NCI-H460 (cell line): ENCODE measurements at places on chromosomes 5 and 9.
A peak's percentile ranks its signal among the peaks of the same experiment; 100 is the strongest.

GRCh38 chr9:30774326-30774725, 1610.1 kb upstream of the ACO1 start:
- no peak for DNase-seq

DNA sequence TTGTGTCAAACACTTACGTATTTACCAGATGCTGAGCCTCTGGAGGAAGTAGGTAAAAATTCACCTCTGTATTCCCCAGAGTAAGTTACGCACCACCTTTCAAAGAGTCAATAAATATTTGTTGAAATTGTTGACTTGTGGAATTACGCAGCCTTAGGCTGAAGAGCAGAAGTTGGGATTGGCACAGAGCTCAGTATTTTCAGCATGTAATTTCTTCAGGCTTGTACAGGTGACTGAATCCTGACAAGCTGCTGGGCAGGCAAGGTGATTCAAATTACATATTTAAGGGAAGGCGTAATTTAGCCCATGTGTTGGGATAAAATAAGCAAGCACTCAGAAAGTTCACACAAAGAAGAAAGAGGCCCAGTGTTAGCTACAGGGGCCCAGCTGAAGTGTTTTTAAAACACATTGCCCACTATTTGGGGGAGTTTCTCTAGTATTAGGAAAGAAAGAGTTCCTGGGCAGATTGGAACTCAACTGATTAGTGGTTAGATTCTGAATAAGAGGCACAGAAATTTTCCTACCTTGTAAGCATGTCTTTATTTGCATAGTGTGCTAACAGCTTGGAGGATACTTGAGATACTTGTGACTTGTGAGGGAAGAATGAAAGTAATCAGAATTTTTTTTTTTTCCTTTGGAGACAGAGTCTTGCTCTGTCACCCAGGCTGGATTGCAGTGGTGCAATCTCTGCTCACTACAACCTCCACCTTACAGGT, 165.3 kb upstream of the FBXL7 start:
- DNase-seq: no peak

- no peak for DNase-seq
These were observed 40.7 kb upstream of the RAD23B start for GRCh38 chr9:107242073-107243030.

- no peak for DNase-seq
These were observed 404.4 kb downstream of the ICE1 start for GRCh38 chr5:5826911-5827310.

GRCh38 chr9:121219530-121219929, 17.9 kb upstream of the RAB14 start:
- no peak for DNase-seq

DNA sequence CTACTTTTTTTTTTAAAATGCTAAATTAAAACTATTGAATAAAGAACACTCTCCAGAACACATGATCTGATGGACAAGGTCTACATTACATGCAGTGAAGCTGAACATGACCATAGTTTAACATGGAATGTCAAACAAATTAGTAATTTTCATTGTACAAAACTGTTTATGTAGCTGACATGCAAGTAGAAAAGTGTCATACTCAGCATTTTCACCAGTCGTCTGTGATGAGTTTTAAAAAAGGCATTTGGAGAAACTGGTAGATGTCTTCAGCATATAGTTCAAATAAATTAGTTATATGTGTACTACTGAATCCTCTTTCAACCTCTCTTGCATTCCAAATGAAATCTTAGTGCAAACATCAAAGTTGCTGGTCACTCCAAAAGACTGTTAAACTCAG, 301.9 kb downstream of the FER start:
- DNase-seq: no peak

DNA sequence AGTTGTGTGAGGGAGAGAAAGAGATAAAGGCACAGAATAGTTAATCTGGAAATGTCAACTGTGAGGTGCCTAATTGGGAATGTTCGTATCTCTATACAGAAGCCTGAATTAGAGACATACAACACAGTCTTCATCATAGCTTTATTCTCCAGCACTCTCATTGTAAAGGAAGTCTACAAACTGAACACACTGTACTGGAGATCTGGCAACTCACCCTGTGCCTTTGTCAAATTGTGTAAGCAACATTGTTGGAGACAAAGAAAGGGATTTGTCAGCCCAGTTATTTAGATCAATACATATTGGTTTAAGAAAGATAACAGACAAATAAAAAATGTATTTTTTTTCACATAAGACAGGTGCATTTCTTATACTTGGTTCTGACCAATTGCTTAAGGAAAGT, 832.9 kb upstream of the DMAC1 start:
- no peak for DNase-seq

GRCh38 chr5:40410964-40411635, 268.6 kb upstream of the PTGER4 start:
- peak; percentile 43 for DNase-seq

GRCh38 chr5:83991566-83992224, 271.0 kb upstream of the HAPLN1 start:
- no peak for DNase-seq

GRCh38 chr5:53041071-53041692, 52.0 kb downstream of the ITGA2 start:
- no peak for DNase-seq

GRCh38 chr5:2013301-2014057, 130.8 kb upstream of the IRX4 start:
- DNase-seq: no peak

- DNase-seq: no peak
These were observed 39.3 kb upstream of the SLC27A6 start for GRCh38 chr5:128925973-128926372.

DNA sequence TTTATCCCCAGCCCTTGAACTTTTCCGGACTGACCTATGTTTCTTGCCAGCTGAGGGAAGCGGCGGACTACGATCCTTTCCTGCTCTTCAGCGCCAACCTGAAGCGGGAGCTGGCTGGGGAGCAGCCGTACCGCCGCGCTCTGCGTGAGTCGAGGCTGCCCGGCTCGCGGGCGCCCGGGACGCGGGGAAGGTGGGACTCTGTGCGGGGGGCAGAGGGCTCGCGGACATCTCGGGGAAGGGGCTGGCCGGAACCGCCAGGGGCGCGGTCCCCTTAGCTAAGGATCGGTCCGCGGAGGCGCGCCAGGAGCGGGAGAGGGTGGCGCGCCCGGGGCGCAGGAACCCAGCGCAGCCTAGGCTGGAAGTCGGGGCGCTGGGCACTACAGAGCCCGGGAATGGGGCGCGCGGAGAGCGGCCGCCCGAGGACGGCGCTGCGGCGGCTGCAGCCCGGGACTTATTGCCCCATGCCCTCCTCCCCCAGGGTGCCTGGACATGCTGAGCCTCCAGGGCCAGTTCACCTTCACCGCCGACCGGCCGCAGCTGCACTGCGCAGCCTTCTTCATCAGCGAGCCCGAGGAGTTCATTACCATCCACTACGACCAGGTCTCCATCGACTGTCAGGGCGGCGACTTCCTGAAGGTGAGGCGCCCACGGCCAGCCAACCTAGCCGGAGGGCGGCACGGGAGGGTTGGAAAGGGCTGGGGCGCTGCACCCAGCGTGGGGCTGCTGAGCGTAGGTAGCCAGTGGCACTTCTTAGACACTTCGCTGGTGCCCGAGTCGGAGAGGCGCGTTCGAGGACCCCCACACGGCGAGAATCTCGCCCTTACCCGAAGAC, 922 bp downstream of the CRHBP start:
- no peak for DNase-seq

- DNase-seq: no peak
These were observed 43.2 kb upstream of the GLRA1 start for GRCh38 chr5:151967865-151968264.

DNA sequence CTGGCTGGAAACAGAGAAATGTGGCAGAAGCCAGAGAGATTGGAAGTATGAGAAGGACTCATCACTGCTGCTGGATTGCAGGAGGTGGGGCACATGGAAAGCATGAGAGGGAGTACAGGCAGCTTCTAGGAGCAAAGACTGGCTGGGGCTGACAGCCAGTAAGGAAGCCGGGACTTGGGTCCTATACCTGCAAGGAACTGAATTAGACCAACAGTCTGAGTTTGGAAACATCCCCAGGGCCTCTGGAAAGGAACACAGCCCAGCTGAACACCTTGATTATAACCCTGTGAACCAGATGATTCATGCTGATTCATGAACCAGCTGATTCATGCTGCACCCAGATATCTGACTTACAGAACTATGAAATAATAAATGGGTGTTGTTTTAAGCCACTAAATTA, 93.4 kb downstream of the OSTF1 start:
- DNase-seq: peak; percentile 7

DNA sequence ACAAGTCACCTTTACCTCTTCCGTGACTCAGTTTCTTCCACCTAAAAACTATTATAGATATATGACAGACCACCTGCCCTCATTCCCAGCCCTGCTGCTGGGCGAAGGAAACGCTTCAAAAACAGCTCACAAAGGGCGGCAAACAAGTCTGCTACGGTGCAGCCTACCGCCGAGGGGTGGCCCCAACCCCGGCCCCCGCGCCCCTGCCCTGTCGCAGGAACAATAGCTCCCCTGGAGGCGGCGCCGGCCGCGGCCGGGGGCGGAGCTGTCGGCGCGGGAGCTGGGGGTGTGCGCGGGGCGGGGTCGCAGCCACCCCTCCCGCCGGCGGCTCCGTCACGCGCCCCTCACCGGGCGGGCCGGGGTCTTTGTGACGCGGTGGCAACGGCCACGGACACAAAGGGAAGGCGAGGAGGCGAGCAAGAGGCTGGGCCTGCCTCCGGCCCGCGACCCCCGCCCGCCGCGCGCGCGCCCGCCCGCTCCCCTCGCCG, at the start of gene TMEFF1:
Gene TMEFF1 (plus strand): TSS at position 362 of the 488 bp plus-strand sequence. CDS start 396 bp downstream, outside the sequence.
- DNase-seq: no peak

- DNase-seq: no peak
These were observed 17.1 kb upstream of the HSD17B3 start for GRCh38 chr9:96318921-96319565.

- no peak for DNase-seq
These were observed 415.6 kb downstream of the GADD45G start for GRCh38 chr9:90020276-90020871.

DNA sequence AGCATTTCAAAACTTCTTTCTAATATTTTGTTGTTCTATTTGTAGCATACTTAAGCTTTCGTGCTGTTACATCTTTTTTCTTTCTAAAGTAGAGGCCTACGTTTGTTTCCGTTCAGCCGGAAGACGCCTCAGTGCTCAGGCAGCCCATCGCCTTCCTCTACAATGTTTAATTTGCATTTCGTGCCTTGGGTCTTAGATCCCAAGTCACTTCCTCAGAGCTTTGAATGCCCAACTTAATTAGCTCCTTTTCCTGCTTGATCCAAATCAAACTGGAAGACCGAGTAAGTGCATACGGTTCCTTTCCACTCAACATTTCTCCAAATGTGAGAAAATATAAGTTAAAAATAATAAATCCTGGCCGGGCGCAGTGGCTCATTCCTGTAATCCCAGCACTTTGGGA, 43.2 kb downstream of the MRPL36 start:
- no peak for DNase-seq

DNA sequence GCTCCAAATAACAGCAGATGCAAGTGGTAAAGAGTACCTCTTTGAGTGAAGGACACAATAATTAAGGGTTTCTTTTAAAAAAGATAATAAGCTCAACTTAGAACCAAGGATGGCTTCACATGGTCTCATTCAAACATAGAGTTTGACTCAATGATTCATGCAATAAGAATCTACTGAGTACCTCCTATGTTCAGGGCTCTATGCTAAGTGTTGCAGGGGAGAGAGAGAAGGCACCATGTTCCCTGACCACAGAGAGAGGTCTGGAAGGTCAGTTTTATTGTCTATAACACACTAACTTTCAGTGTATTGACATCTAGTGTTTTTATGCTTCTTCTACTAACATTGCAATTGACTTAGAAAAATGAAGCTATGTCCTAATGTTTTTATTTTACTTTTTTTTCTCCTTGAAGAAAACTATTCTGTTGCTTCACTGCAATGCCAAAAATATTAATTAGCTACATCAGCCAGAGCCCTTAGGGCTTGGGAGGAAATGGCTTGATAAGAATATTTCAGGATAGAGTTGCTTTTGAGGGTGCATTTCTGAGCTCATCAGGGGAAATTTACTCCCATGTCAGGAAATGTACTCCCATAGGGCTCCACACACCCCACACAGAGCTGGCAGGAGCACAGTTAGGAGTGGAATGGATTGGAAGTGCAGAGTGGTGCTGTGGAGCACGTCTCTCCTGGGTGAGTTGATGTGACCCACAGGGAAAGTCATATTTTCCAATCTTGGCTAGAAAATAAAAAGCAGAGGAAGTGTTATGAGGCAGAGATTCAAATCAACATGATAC, 106.6 kb downstream of the PDE8B start:
- DNase-seq: no peak

- no peak for DNase-seq
These were observed 76.5 kb downstream of the PHF2 start for GRCh38 chr9:93652604-93653592.

DNA sequence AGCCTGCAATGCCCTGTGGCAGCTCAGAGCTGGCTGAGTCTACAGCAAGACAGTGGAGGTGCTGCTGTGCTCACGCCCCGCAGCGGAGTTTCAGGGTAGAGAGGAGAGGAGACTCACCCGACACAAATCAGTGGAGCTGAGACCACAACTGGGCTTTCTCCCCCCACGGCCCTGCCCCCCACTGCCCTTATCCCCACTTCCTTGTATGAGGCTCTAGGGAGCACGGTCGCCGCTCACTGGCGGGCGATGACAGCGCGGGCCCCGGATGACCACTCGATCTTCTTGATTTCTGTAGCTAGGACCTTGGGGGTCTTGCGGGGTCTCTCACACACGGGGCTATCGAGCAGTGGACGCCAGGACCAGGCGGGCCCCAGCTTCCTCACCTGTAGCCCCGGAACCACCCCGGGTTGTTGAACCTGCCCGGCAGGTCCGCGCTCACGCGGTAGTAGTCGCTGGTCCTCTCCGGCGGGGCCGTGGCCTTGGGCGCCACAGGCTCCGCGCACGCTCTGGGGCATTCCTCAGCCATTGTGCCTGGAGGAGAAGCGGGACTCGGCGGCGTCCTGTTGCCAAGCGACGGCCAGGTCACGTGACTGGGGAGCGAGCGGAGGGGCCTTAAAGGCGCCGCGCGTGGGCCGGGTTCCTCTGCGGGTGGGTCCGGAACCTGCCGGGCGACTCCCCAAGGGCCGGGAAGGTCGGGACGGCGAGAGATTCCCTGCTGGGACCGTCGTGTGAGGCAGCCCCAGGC, 984 bp upstream of the MRPS2 start:
- DNase-seq: peak; percentile 83

GRCh38 chr5:14239404-14239803, 96.3 kb downstream of the TRIO start:
- no peak for DNase-seq

DNA sequence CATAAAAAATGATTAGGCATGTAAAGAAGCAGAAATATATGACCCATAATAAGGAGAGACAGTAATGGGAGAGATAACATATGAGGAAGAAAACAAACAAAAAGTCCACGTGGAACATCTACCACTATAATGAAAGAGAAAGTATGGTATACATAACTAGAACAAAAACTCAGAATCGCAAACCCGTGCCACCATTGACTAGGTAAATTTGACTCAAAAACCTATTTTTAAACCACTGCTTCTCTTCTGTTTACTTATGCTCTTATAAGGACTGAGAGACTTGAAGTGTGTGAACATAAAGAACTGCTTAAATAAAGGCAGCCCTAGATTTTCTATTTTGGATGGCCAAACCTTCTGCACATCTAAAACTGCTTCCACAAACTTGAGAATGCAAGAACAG, 330.7 kb downstream of the CAAP1 start:
- no peak for DNase-seq

GRCh38 chr9:13116292-13116691, 163.2 kb downstream of the MPDZ start:
- DNase-seq: no peak
